Cardiac muscle cell (in vitro differentiated cells and primary cell): ENCODE measurements at places on chromosomes 7 and 10. TPM values are rescaled to one million over a fixed set of nuclear protein-coding genes. Genes with fewer than 3 reads are reported as not detected.
A peak's percentile ranks its signal among the peaks of the same experiment; 100 is the strongest.

DNA sequence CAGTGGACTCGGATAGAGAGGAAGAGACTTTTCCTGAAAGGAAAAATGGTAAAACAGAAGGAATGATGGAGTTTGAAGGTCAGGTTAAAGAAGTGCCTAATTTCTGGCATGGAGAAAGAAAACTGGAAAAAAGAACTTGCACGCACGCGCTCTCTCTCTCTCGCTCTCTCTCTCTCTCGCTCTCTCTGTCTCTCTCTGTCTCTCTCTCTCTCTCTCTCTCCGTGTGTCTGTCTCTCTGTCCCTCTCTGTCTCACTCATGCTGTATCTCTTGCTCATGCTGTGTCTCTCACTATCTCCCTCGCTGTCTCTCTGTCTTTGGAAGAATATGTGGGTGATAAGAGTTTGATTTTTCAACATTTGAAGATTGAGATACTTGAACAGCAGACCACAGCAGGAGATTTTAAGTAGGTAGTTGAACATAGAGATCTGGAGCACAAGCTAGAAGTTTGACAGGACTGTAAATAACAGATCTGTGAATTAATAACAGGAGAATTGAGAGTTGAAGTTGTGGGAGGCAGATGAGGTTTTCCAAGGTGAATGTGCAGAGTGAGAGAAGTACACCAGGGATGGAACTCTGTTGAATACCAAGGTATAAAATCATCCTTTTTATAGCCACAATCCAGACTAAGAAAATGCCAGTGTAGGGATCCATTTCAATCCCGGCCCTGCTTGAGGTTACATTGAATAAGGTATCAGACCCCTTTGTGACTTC, 33.1 kb downstream of the ADD3 start:
- H3K27me3 ChIP-seq, result no peaks in the 10 kb centered on the region
- H3K36me3 ChIP-seq, result no peaks in the 10 kb centered on the region
- no peak for DNase-seq
- H3K4me3 ChIP-seq, result no peak overlapping the region
- H3K4me1 ChIP-seq, result peaks cover 11% of the 10 kb centered on the region

- no peak for DNase-seq
- H3K27me3 ChIP-seq, result no peaks in the 10 kb centered on the region
- no peaks in the 10 kb centered on the region for H3K36me3 ChIP-seq
- H3K4me3 ChIP-seq, result no peak overlapping the region
- no peak overlapping the region for H3K27ac ChIP-seq
These were observed 715.0 kb upstream of the NRP1 start for GRCh38 chr10:34049469-34049868.

- no peak overlapping the region for H3K27ac ChIP-seq
- no peaks in the 10 kb centered on the region for H3K27me3 ChIP-seq
- no peak for DNase-seq
- H3K4me1 ChIP-seq, result peaks cover 14% of the 10 kb centered on the region
- H3K4me3 ChIP-seq, result no peak overlapping the region
These were observed 85.1 kb downstream of the PRPF18 start for GRCh38 chr10:13671904-13672303.

- no peaks in the 10 kb centered on the region for H3K27me3 ChIP-seq
- H3K36me3 ChIP-seq, result no peaks in the 10 kb centered on the region
- H3K27ac ChIP-seq, result no peak overlapping the region
- DNase-seq, result peak; percentile 50
- no peak overlapping the region for H3K4me3 ChIP-seq
- peaks cover 12% of the 10 kb centered on the region for H3K4me1 ChIP-seq
These were observed 339.2 kb downstream of the LRMDA start for GRCh38 chr10:75770626-75771081.

DNA sequence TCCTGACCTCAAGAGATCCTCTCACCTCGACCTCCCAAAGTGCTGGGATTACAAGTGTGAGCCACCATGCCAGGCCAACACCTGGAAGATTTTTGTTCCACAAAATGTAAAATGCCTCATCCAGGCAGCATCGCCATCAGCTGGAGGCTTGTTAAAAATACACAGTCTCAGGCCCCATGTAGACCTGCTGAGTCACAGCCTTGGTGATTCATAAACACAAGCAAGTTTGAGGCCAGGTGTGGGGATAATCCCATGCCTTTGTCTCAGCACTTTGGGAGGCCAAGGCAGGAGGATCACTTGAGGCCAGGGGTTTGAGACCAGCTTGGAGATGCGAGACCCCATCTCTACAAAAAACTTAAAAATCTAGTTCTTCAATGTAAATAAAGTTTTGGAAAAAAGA, 49.1 kb upstream of the FOXK1 start:
- H3K4me1 ChIP-seq, result no peaks in the 10 kb centered on the region
- no peaks in the 10 kb centered on the region for H3K36me3 ChIP-seq
- H3K27ac ChIP-seq, result no peak overlapping the region
- H3K4me3 ChIP-seq, result no peak overlapping the region

DNA sequence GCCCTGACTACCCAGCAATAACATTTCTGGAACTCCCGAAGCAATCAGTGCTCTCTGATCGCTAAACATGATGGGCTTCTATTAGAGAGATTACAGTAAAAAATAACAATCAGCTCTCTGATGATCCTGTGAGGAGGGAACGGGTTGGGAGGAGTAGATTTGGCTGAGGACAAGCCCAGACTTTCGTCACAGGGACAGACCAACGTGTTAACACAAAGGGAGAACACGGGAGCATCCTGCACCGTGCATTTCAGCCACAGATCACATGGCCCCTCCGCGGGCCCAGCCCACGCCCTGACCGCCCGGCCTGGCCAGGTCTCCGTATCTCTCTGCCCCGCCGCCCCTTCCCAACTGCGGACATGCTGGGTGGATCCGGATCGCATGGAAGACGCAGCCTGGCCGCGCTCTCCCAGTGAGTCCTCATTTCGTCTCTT, 95.0 kb upstream of the AGBL3 start:
- no peaks in the 10 kb centered on the region for H3K36me3 ChIP-seq
- no peaks in the 10 kb centered on the region for H3K27me3 ChIP-seq
- H3K27ac ChIP-seq, result peak overlapping the region; percentile 82
- H3K4me3 ChIP-seq, result peak overlapping the region; percentile 48
- peak; percentile 72 for DNase-seq

DNA sequence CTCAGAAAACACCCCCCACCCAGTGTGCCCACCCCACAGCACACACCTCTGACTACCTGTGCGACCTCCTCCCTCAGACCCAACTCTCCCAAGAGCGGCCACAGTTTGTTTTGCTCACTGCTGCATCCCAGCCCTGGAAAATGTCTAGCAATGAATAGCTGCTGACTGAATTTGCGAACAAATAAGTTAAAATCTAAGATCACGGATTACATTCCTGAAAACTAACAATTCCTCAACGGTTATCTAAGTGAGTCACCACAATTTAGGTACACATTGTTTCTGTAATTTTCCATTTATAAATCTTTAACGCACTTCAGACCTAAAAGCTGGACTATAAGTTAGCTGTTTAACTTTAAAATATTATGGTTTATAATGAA, 235.2 kb downstream of the ZMYND11 start:
- H3K4me1 ChIP-seq, result peaks cover 14% of the 10 kb centered on the region
- DNase-seq, result no peak
- peaks cover 3% of the 10 kb centered on the region for H3K36me3 ChIP-seq
- H3K27ac ChIP-seq, result no peak overlapping the region
- H3K27me3 ChIP-seq, result no peaks in the 10 kb centered on the region

GRCh38 chr10:54441275-54441674, 359.8 kb downstream of the PCDH15 start:
- no peaks in the 10 kb centered on the region for H3K4me1 ChIP-seq
- H3K36me3 ChIP-seq, result no peaks in the 10 kb centered on the region
- H3K27ac ChIP-seq, result no peak overlapping the region
- no peak for DNase-seq
- H3K4me3 ChIP-seq, result no peak overlapping the region

DNA sequence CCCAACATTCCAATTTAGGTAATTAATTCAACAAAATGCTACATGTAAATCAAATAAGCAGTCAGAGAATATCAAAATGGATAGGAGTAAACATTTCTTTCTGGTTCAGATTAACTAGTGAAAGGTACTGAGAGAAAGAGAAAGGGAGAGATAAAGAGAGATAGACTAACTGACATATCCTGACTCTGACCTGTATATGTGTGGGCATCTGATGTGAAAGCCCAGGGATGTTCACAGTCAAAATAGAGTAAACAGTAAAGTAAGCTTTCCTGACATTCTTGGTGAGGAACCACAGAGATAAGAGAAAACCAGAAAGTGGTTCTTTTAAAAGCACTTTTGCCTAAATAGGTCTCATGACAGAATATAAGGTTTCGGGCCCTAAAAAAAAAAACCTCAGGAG, 37.5 kb upstream of the ANK3 start:
- H3K4me3 ChIP-seq, result no peak overlapping the region
- DNase-seq, result no peak
- peaks cover 36% of the 10 kb centered on the region for H3K4me1 ChIP-seq
- no peaks in the 10 kb centered on the region for H3K36me3 ChIP-seq

DNA sequence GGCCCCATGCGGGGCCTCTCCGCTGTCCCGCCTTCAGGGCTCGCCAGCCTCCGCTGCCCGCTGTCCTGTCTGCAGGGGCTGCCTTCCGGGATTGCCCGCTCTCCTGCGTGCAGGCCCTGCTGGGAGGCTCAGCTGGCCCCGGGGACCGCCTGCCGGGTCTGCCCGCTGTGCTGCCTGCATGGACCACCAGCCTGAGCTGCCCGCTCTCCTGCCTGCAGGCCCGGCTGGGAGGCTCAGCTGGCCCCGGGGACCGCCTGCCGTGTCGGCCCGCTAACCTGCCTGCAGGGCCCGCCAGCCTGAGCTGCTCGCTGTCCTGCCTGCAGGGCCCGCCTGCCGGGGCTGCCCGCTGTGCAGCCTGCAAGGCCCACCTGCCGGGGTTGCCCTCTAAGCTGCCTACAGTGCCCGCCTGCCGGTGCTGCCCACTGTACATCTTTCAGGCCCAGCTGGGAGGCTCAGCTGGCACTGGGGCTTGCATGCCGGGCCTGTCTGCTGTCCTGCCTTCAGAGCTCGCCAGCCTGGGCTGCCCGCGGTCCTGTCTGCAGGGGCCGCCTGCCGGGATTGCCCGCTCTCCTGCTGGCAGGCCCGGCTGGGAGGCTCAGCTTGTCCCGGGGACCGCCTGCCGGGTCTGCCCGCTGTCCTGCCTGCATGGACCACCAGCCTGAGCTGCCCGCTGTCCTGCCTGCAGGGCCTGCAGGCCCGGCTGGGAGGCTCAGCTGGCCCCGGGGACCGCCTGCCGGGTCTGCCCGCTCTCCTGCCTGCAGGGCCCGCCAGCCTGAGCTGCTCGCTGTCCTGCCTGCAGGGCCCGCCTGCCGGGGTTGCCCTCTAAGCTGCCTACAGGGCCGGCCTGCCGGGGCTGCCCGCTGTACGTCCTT, 165.1 kb downstream of the GLRX3 start:
- H3K27me3 ChIP-seq, result no peaks in the 10 kb centered on the region
- no peak overlapping the region for H3K27ac ChIP-seq
- H3K4me3 ChIP-seq, result no peak overlapping the region
- no peaks in the 10 kb centered on the region for H3K36me3 ChIP-seq
- H3K4me1 ChIP-seq, result no peaks in the 10 kb centered on the region

DNA sequence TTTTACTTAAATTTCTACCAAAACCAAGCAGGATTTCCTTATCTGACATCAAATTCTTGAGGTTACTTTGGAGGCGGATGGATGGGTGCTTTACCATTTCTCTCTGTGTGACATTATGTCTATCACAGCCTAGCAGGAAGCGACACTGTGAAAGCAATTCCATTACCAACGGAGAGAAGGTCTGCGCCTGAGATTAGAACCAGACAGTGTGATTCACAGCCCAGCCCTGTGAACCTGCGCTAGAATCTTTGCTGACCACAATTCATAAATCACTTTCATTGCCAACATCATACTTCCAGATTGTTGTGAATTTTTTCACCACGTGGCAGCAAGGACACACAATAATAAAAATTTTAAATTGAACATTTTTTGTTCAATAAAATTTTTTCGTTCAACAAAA, 126.5 kb downstream of the CUBN start:
- peak; percentile 80 for DNase-seq
- no peak overlapping the region for H3K27ac ChIP-seq
- no peaks in the 10 kb centered on the region for H3K27me3 ChIP-seq
- no peaks in the 10 kb centered on the region for H3K4me1 ChIP-seq

GRCh38 chr10:119352807-119353206, 145.4 kb downstream of the GRK5 start:
- peaks cover 9% of the 10 kb centered on the region for H3K4me1 ChIP-seq
- no peaks in the 10 kb centered on the region for H3K27me3 ChIP-seq
- H3K4me3 ChIP-seq, result no peak overlapping the region
- no peak for DNase-seq

- no peaks in the 10 kb centered on the region for H3K36me3 ChIP-seq
- H3K27me3 ChIP-seq, result peaks cover 3% of the 10 kb centered on the region
- H3K27ac ChIP-seq, result no peak overlapping the region
- peaks cover 5% of the 10 kb centered on the region for H3K4me1 ChIP-seq
- peak; percentile 43 for DNase-seq
These were observed 7.2 kb downstream of the ADAMTS14 start for GRCh38 chr10:70679498-70679897.

Gene IKZF1
- total RNA-seq, result 0.30 and 0.67 TPM in 2 replicates

Gene PON1
- not detected in 2 replicates for total RNA-seq

Gene SGPL1
- total RNA-seq, result 37.7 and 51.9 TPM in 2 replicates

Gene WDR86
- 71.8 and 130 TPM in 2 replicates for total RNA-seq

Gene DENND11
- 8.5 and 15.5 TPM in 2 replicates for total RNA-seq
